ENCODE measurements at places on chromosomes 3 and 15.

DNA sequence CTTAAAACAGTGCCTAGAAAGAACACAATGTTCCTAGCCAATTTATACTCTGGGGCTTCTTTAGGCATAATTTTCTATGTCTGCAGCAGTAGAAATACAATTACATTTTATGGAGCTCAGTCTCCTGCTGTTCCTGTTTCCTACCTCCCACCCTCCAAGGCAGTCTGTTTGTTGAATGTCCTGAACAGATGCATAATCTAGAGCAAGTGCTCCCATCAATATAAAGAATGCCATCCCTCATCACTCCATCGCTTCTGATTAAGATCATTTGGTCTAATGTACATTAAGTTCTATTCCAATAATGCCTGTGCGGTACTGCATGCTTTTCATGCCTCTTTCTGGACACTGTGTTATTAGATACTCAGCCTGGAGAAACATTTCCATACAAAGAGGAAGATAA is 869.8 kb upstream of the CFAP20DC start:
- no peak for DNase-seq

DNA sequence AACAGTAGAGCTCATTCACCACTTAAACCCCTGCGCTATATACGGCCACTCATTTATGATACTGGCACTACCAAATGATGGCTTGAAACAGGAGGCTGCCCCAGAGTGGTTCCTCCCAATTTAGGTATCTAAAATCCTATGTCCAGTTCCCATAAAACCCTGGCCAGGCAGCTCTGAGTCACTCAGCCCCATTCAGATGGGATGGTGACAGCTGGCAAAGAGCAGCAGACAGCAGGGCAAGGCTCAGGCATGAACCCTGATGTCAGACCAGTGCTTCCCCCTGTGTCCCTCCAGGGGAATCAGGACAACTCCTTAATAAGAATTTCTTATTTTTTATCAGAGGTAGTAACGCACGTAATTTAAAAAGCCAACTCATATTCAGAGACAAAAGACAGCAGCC is 77.2 kb upstream of the RNU6-1 start:
- no peak for DNase-seq

DNA sequence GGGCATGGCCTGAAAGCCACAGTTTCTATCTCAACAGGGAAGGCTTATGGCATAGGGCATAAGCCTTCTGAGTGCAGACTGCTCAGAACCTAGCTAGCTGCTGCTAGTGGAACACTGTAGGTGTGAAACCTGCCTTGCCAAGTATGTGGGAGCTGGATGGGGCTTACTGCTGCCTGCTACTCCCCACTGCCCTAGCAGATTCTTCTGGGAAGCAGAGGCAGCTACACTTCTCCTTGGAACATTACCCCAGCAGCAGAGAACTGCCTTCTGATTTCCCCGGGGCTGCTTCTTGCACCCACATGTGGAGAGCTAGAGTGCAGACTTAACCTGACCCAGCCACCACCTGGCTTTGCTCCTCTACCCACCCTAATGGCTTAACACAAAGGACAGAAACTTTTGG is 215.7 kb downstream of the POLQ start:
- DNase-seq = no peak

DNA sequence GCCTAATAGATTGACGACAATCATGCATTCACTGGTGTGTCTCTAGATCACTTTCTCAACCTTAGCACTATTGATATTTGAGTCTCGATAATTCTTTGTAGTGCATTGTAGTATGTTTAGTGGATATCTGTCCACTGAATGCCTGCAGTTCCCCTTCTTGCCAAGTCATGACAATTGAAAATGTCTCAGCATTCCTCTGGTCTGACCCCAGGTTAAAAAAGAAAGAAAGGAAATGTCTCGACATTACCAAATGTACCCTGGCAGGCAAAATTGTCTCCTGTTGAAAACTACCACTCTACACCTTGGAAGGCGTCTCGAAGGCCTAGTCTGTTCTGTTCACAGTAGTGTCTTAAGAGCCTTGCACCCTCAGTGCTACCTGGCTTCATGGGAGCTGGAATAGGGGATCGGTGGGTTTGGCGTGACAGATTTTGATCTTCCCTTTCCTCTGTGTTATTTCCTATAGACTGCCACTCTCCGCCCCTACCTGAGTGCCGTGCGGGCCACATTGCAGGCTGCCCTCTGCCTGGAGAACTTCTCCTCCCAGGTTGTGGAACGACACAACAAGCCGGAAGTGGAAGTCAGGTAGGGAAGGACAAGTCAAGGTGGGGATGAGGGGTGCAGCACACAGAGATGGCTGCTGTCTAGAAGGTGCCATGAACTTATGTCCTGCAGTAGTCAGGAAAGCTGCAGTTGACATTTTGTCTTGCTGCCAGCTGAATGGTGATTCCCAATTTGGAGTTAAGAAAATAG is 4.5 kb downstream of the ARPC4 start:
- DNase-seq = no peak

- DNase-seq = no peak
Measured at GRCh38 chr3:71208211-71209095, 375.1 kb downstream of the FOXP1 start.

GRCh38 chr3:186951640-186952552 is 21.6 kb downstream of the ST6GAL1 start:
- DNase-seq = no peak

DNA sequence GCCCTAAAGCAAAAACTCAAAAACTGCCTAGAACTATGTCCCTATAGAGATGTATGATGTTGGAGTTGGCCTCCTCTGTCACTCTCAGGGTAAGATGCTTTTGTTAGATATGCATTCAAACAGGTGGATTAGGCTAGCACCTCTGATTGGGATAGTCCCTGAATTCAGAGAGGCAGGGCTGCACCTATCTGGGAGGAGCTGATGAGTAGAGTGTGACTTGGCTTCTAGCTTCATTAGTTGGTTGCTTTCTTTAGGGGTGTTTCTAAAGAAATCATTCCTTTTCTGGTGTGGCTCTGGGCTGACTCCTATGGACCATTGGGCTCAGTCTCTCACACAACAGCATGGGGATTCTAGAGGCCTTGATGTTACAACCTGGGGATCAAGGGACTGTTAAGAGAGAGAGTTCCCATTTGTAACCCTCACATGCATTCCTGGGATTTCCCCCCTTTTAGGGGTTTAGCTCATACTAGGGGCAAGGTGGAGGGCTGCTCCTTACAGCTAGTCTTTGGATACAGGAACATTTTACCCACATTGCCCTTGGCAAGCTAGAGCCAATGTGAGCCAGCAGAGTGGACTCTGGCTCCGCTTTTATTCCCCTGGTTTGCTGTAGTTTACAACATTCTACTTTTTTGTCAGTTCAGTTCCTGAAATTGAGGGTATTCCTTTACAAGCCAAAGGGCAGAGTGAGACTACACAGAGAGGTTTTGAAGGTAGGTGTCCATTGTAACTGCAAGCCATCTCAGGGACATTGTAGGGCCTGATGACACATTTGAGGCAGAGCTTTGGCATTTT is 7.5 kb downstream of the ZNF592 start:
- no peak for DNase-seq

DNA sequence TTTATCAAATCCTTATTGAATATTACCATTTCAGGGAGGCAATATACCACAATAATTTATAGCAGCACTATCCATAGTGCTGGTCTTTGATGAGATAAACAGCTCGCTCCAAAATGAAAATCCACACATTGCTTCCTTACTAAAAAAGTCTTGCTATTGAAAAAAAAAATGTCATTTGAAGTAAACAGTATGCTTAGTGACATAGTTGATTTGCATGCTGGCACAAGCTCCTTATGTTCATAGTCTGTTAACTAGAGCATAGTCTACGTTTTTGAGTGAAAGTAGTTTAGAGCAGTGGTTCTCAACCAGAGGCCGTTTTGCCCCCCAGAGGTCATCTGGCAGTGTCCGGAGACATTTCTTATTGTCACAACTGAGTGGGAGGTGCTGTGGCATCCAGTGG is 249.4 kb upstream of the PDZRN3 start:
- no peak for DNase-seq

DNA sequence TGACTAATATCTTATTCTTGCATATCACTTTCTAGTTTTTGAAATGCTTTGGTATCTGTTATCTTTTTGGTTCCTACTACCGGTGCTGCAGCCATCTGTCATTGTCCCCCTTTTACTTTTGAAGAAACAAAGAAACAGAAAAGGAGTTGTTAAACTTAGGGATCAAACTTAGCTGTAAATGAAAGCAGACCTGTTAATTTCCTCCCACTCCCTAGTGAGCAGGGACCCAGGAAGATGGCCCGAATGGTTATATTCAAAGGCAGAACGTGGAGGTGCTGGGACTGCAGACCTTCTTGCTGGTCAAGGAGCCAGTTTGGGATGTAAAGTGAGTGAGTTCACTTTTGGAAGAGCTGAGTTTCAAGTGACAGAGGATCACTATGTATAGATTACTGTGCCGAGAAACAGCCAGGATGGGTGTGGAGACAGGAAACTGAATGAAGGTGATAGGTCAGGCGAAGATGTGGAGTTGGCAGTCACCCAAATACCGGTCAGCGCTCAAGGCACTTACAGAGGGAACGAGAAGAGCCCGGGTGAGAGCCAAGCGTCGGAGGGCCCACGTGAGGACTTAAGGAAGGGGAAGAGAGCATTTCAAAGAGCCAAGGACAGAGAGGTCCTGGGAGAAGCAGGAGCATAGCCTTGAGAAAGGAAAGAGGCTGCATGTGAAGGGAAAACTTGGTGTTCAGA is 20.1 kb downstream of the KBTBD8 start:
- no peak for DNase-seq

- DNase-seq = no peak
Measured at GRCh38 chr3:102450976-102451375, 16.2 kb downstream of the ZPLD1 start.

DNA sequence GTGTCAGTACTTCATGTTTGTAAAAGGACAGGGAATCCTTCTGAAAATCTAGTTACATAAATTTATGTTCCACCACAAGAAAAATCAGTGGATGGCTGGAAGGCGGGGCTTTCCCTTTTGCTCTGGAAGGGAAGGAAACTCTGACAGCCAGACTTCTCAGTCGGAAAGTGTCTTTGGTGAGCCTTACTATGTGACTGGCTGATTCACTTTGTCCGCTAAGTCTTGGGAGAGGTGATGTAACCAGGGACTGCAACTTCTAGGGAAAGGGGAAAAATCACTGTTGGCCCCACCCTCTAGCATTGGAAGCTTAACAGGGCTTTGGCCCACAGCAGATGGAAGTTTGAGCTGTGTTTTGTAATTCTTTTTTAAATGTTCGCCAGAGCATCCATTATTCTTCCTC is 281.4 kb upstream of the CTDSPL start:
- no peak for DNase-seq

DNA sequence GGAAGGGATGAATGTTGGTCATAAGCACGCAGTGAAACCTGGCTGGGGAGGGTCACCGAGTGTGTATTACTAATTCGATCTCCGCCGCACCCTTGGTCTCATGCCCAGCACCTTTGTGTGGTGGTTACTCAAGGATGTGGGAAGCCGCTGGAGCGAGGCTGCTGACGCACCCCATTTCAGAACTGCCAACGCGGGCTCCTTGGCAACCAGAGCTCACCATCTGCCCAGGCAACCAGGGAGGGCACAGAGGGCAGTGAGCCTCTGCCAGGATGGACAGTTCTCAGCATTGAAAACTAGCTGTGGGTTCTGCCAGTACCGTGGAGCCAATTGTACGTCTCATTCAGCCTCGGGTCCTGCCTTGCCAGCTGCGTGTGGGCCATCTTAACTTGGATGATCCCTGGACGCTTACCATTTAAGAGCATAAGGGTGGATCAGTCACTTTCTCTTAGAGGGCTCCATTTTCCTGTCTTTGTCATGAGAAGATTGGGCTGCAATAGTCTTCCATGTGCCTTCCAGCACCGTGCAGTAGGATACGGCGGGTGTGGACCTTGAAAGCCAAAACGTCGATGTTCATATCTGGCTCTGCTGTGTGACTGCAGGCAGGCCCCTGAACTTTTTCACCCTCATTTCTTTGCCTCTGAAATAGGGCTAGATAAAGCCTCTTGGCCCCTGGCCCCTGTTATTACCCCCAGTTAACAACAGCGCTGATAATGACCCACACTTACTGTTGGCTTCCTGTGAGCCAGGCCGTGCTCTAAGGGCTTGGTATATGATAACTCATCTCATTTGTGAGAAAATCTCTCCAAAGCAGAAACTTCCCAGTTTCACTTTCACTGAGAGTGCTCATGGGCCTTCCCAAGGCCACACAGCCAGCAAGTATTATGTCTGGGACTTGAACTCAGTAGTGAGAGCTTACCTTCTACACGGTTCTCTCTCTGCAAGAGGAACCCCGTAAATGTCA is 238.8 kb downstream of the OPA1 start:
- no peak for DNase-seq

DNA sequence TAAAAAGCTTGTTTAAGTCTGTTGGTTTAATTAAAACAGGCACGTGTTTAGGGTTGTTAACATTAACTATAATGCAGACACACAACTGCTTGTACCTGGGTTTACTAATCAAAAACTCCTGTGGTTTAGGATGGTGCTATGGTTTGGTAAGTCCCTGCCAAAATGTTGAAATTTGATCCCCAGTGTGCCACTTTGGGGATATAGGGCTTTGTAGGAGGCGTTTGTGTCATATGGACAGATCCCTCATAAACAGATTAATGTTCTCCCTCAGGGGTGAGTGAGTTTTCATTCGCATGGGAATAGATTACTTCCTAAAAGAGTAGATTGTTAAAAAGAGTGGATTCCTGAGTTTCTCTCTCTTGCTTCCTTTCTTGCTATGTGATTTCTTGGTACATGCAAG is 18.7 kb upstream of the GK5 start:
- no peak for DNase-seq

DNA sequence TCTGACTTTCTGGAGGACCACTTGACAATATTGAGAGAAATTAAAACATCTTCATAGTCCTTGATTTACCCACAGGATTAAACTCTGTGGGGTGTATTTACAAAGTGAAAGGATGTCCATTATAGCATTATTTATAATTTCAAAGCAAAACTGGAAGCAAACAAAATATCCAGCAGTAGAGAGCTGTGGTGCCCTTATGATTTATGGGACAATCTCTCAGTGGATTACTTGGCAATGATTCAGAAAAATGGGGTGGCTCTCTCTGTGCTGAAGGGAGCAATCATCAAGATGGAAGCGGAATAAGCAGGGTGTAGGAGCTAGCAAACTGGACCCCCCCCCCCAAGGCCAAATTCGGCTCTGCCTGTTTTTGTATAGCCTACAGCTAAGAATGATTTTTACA is 9.0 kb downstream of the PPCDC start:
- DNase-seq = no peak

DNA sequence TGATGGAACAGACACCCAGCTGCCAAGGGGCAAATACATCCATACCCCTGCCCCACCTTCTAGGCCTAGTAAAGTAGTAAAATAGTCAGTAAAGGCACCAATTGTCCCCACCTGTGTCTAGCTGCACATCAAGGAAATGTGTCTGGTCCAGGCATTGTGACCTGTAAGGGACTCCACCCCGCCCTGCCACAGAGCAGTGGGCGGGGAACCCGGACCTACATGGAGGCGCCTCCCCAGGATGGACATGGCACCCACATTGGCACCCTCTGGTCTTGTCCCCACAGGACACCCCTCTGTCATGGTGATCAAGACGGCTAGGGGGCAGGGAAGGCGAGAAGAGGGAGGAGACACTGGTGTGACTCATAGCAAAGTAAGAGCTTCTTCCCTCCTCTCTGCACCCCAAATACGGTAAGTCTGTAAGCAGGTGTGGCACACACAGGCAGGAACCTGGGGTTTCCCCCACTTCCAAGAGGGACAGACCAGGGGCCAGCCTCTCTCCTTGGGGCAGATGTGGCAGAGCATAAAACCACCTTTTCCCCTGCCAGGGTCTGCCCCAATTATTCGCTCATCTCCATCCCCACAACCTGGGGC is 13.5 kb upstream of the LINGO1 start:
- DNase-seq = no peak

GRCh38 chr15:74838137-74838516 is 4.8 kb downstream of the ULK3 start:
- DNase-seq = no peak

GRCh38 chr3:123533554-123534159 is 51.2 kb downstream of the HACD2 start:
- no peak for DNase-seq

GRCh38 chr3:153599685-153600084 is 437.7 kb downstream of the RAP2B start:
- no peak for DNase-seq
